T-helper 1 cell (primary cell): ENCODE measurements at places on chromosomes 12 and 14.

- DNase-seq = no peak
Observed at GRCh38 chr12:100826323-100826722, 31.7 kb downstream of the ANO4 start.

GRCh38 chr12:112097641-112098040 is 10.9 kb downstream of the NAA25 start:
- DNase-seq = no peak

DNA sequence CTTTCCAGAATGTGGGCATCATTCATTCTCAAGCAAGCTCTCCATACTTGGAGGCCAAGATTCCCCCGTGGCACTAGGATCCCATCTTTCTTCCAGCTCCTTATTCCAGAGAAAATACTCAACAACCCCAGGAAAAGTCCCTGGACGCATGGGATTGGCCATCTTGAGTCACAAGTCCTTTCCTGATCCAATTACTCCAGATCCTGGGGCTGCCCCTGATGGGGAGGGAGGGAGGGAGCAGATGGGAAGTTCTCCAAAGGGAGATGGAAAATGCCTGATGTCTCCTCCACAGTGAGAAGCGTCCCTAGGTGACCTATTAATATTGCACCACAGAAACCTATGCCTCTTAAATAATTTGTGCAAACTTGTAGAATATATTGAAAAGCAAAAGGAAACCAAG is 12.4 kb upstream of the KCNK13 start:
- DNase-seq = no peak

DNA sequence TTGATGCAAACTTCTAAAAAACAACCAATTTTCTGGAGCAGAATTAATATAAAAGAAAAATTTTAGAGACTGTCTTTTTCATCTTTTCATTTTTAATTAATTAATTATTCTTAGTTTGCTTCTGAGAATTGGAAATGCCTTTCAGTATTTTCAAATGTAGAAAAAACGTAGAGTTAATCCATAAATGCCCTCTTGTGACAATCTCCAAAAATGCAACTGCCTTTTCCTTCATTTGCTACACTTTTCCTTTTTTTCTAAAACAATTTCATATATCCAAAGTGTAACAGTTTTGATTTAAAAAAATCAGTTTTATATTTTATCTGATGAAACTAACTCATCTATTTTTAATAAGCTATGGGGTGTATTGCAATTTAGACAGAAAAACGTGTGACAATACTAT is 409.3 kb downstream of the PRKD1 start:
- no peak for DNase-seq

DNA sequence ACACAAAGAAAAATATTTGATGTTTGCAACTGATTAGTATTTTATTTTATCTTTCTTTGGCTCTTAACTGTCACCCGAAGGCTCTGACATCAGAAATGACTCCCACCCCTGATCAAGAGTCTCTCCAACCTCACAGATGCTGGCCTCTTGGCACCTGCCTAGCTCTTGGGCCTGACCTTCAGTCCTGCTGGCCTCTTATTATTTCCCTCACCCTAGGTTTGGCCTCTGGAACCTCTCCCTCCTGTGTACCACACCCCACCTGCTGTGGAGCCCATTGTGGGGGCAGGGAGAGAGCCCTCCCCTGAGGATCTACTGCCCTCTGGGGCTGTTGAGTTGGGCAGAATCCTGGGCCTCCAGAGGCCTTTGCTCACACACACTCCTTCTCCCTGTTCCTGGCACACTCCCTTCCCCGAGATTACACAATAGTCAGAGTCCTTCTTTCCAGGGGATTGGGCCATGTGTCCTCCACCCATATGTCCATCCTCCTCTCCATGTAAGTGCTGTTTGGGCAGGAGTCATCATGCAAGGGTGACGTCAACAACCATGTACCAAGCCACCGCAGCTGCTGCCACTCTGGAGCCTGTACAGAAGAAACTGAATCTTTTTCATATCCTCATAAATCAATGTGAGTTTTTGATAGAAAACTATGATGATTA is 124.3 kb downstream of the RASSF9 start:
- DNase-seq = no peak

DNA sequence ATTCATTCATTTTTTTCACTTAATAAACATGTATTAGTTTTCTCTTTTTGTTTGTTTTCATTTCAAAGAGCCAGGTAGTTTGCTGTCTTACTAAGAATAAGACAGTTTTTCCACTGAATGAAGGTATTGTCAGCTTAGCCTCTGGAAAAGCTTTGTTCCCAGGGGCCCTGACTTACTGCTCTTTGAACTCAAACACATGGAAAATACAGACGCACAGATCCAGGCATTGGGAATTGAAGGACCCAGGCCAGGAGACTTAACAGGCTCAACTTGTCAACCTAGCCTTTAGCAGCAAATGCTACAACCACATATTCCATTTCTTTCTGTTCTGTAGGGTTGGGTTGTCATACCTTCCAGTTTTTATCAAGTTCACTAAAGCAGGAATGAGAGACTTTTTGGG is 38.5 kb upstream of the SLCO1C1 start:
- DNase-seq = no peak

DNA sequence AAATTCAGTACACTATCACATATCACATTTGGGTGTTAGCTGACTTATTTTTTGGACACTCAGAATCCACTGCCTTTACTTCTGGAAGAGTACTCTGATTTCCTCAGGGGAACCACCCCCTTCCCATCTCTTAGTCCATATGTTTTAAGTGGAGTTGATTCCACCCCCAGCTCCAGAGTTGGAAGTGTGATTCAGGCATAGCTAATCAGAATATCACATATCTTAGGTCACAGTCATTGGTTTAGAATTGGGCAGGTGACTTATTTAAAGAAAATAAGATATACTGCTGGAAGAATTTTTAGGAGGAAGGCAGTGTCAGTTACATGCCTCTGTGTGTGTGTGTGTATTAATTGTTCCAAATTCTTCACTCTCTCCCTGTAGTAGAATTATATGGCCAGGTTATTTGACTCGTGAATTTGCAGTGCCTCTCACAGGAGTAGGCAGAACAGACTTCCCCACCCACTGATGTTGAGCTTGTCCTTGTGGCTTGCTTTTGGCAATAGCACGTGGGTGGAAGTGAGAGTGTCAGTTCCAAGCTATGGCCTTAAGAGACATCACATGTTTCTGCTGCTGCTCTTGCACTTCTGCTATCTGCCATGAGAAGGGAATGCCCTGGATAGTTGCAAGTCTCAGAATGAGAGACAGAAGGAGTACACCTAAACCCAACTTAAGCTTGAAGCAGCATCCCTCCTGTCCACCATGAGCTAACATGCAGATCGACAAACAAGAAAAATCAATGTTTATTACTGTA is 6.4 kb upstream of the GAS2L3 start:
- no peak for DNase-seq

DNA sequence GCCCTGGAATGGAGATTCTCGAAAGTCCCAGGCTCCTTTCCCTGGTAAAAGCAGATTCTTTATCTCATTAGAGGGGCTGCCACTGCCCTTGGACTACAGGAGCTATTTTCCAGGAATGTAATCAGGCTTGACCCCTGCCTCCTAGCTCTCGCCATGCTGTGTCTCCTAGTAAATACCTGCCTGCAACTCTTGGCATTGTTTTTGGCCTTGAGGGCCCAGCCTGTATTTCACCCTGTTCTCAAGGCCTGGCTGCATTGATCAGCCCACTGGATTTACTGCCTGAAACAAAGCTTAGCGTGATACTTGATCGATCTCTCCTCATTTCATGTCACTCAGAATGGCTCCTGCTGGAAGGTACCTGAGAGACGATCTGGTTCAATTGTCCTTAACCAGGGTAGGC is 273.7 kb downstream of the CACNA1C start:
- DNase-seq = no peak

DNA sequence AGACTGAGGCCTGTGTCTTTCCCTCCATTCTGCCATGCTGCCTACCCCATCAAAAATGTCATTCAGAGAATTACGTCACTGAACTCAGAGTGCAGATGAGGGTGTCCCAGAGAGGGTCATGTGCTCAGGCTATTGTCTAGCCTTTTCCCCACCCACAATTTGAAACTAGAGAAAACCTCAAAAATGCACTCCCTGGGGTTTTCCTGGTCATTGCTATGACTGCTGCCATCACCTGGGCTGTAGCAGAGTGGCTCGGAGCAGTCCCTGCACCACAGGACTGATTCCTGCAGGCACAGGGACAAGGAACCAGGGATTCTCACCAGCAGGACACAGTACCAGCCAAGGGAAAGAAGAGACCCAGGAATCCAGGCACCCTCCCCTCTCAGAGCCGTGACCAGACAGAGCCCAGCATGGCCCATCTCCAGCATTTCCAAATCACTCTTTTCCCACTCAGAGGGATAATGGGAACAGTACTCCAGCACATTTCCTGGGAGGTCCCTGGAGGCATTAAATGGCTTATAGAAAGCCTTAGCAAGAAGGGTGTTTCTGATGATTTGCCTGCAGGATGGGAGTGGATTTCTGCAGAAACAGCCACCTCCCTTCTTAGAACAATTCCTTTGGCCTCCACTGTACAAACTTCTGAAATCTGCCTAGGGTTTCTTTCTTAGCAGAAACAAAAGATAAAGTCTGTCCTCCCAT is 45.9 kb downstream of the VWF start:
- no peak for DNase-seq

DNA sequence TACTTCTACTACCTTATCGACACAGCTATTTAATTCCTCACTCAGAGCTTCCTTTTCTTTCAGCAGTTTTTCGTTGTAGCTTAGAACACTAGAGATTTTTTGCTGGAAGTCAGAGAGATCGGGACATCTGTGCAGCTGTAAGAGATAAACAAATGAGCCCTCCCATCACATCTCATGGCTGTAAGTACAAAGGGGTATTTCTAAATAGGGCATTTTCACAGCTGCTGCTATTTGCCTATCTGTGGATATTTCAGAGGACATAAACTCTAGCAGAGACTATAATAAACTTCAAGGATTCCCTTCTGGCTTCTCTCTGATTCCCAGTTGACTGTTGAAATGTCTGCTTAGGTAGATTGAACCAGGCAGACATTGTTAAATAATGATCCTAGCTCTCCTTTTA is 76.1 kb upstream of the SAV1 start:
- no peak for DNase-seq

DNA sequence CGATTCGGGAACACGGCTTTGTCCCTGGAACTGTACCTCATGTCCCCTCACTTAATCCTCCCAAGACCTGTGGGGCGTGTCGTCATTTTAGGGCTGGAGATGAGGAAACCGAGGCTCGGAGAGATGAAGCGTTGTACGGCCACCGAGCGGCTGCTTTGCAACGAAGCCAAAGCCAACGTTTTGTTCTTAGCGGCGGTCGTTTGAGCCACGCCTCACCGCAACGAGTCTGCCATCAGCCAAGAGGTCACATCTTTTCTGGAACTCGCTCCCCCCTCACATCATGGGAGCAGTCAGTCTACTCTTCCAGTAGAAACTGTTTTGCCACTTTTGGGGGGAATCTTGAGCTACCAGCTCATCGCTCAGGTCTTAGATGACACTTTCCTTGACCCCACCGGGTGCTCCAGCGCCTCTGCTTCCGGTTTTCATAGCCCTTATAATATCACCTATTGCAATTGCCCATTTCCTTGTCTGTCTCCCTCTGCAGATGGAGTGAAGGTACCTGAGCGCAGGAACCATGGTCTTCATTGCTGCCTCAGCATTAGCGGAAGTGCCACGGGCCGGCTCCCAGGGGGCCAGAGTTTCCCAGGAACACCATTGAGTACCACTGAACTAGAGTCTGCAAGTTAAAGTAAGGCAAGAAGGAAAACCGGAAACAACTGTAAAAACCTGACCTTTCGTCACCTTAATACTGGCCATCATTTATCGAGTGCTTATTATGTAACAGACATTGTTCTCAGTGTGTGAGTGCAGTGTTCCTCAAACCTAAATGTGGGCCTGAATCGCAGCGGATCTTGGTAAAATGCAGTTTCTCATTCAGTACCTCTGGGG is 19.6 kb downstream of the NINJ2 start:
- DNase-seq = no peak

GRCh38 chr12:53735-54730 is 12.5 kb upstream of the IQSEC3 start:
- no peak for DNase-seq

DNA sequence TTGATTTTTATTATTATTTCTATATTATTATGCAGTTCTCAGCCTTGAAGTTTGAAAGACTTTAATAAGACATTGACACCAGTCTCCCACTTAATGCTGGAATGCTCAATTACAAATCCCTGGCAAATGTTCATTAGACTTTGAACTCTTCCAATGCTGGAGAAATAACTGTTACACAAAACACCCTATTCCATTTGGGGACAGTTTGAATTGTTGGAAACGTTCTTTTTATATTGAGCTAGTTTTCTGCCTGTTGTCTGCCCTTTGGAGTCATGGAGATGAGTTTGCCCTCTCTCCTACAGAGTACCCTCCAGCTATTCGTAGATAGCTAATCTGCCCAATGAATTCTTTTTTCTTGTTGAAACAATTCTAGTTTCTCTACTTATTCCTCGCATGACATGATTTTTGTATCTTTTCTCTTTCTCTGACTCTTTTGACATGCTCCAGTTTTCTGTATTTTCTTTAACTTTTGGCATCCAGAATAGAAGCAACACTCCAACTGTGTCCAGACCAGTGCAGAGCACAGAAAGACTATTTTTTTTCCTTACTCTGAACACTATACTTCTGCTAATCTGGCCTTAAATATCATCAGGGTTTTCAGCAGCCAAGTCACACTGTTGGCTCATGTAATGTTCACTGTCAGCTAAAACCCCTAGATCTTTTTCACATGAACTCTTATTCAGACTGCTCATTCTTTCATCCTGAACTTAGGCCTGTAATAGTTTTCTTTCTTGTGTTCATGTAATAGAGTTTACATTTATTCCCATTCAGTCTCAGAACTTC is 379.3 kb downstream of the RAD51B start:
- DNase-seq = no peak

DNA sequence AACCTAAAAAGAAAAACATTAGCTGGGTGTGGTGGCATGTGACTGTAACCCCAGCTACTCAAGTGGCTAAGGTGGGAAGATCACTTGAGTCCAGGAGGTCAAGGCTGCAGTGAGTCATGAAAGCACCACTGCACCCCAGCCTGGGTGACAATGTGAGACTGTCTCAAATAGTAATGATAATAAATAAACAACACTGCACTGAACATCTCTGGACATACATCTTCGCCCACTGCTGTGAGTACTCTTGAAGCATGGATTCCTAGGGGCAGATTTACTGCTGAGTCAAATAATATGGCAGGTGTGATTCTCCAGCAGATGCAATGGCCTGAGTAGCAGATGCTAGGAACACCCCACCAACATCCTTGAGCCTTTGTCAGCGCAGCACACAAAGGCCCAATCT is 23.6 kb downstream of the ABCB9 start:
- no peak for DNase-seq

GRCh38 chr12:129701631-129702101 is 202.2 kb downstream of the TMEM132D start:
- no peak for DNase-seq
